ENCODE measurements at places on chromosomes 12 and 14.

GRCh38 chr14:51495319-51495718 is 156.4 kb upstream of the FRMD6 start:
- DNase-seq = no peak

- DNase-seq = peak; percentile 54
Measured at GRCh38 chr14:36941783-36942521, 230.5 kb downstream of the SLC25A21 start.

- DNase-seq = no peak
Measured at GRCh38 chr12:28555748-28556147, 365.5 kb downstream of the CCDC91 start.

DNA sequence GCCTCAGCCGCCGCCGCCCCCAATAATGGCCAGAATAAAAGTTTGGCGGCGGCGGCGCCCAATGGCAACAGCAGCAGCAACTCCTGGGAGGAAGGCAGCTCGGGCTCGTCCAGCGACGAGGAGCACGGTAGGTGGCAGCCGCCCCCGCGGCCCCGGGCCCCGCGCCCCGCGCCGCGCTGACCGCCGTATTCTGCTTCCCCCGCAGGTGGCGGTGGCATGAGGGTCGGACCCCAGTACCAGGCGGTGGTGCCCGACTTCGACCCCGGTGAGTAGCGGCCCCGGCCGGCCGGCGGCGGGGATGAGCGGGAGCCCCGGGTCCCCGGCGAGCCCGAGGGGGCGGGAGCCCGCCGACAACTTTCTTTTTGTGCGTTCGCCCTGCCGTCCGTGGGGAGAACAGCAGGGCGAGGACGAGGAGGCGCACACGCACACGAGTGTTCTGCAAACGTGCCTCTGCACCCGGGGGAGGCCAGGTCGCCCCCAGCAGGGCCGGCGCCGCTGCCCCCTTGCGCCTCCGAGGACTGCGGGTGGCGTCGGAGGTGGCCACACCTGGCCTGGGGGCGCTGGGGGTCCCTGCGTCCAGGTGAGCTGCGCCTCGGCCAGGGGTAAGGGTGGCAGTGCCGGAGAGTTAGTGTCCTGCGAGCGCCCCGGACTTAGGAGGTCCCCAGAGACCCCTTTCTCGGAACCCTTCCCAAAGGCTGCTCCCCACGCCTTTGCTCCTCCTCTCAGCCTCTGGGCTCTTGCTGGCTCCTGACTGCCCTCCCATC is 794 bp downstream of the RCOR1 start:
- no peak for DNase-seq

GRCh38 chr12:14628771-14629170 is 61.1 kb upstream of the PLBD1 start:
- no peak for DNase-seq

DNA sequence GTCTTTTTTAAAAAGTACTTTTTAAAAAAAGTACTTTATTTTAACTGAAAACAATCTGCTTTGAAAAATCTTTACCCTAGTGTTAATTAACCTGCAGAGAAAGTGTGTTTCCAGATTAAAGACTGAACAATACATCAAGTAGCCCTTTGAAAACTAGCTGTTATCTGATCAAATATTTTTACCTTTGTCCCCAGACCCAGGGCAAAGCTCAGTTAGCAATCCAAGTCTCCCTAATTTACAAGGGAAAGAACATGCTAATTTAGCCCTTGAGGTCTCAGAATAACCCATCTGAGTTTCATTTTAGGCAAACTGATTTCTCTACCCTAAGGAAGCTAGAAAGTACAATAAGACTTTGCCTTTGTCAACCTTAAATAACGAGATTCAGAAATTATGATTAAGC is 91.2 kb downstream of the PPM1H start:
- DNase-seq = no peak

- no peak for DNase-seq
Measured at GRCh38 chr14:50964683-50965390, 20.6 kb upstream of the PYGL start.

DNA sequence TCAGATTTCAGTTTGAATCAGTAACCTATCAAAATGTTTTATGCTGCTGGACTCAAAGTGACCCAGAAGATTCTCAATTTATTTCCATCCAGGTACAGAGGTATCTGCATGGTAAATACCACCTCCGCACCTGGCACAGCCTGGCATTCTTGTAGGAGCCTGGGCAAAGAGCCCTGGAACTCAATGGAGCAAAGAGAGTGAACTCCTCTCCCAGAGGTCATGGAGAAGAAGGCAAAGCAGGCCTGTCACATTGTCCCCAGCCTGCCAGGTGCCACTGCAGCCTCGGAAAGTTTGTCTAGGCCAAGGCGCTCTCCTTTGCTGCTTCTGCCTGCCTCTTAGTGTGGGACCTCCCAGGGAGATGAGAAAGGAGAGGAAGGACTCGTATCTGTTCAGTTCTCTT is 319.8 kb downstream of the ZFP36L1 start:
- peak; percentile 72 for DNase-seq

DNA sequence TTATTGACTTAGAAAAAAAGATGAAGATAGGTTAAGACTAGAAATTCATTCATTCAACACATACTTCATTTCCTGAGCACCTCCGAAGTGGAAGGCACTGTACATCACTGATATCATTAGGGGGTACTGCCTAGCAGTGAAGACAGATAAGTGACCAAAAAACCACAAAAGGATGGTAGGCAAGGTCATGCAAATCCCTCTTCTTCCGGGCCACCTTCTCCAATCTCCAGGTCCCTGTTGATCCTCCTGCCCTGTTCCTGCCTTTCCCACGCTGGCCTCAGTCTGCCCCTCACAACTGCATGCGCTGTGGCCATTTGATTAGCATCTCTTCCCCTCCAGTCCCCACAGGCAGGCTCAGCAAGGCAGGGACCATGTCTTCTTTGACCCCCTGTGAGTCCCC is 60.8 kb downstream of the SETD3 start:
- DNase-seq = no peak

- peak; percentile 52 for DNase-seq
Measured at GRCh38 chr14:52131640-52132320, 62.9 kb upstream of the NID2 start.

DNA sequence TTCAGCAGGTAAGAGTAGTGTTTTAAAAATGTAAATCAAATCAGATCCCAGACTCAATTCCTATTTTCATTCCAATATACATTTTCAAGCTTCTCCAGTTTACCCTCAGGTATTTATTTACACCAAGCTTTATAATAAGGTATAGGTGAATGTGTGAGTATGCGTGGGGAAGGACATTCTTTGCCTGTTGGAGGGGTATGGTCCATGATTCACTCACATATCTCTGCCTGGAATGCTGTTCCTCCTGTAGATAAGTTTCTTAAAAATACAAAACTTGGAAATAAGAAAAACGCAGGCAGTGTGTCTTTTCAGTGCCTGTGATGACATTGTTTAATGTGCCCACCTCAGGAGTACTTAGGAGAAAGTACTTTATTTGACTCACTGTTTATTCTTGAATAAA is 118.6 kb downstream of the CCDC91 start:
- no peak for DNase-seq

DNA sequence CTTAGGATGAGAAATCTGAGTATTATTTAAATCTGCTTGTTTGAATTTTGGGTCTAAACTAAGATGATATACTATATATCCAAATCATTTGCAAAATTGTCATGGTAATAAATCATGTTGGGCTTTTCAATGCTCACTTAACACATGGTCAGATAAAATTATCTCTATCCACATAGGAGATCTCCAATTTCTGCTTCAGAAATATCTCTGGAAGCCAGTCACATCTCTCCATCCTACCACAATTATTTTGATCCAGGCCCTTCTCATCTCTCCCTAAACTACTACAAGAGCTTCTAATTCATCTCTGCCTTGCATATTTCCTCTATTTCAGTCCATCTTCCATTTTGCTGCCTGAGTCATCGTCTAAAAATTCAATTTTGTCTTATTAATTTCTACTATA is 3.8 kb downstream of the DCN start:
- DNase-seq = no peak
